ENCODE measurements at places on chromosomes 1 and 21.
A peak's percentile ranks its signal among the peaks of the same experiment; 100 is the strongest.

- DNase-seq = peak; percentile 36
These were observed 126.0 kb upstream of the TMEM51 start for GRCh38 chr1:15027515-15027986.

- DNase-seq = no peak
These were observed 482.2 kb downstream of the PTPRC start for GRCh38 chr1:199121047-199121446.

DNA sequence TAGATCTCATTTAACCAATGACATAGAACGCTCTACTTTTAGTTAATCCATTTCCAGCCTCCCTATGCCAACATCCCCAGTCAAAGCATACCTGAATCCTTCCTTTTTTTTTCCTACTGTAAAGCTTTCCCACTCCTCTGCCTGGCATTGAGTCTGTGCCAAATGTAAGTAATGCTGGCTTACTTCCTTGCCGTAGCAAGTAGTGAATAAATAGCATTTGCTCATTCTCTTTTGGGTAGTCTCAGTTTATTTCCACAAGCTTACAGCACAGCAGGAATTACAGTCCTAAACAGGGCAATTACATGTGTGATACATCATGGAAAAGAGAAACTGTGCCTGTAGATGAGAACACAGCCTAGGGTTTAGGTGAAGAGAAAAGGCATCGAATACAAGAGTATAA, 352.6 kb upstream of the NEGR1 start:
- DNase-seq = no peak

DNA sequence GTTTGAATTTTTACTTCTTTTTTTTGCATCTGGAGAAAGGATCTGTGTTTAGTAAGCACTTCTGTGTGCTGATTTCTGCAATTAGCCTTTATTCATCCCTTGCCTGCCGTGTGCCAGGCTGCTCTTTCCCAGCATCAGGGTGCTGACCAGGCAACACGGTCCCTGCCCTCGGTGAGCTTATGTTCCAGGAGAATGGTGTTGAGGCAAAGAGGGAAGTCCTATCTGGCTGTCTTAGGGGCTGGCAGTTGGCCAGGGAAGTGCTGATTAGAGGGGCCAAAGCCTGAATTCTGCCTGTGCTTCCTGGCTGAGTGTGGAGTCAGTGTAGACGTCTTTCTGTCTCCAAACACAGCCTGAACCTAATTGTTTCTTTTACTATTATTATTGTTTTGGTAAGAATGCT, 187.1 kb downstream of the CAMTA1 start:
- DNase-seq = no peak

DNA sequence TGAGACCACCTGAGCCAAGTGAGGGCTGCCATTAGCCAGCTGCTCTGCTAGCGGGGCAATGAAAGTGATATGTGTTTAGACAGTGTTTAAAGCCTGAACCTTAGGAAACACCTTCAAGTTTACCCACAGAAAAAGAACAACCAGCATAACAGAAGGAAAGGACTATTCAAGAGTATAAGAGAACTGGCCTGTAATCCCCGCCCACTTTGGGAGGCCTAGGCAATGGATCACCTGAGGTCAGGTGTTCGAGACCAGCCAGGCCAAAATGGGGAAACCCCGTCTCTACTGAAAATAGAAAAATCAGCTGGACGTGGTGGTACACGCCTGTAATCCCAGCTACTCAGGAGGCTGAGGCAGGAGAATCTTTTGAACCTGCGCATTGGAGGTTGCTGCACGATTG, 149.4 kb downstream of the PCP4 start:
- DNase-seq = no peak

DNA sequence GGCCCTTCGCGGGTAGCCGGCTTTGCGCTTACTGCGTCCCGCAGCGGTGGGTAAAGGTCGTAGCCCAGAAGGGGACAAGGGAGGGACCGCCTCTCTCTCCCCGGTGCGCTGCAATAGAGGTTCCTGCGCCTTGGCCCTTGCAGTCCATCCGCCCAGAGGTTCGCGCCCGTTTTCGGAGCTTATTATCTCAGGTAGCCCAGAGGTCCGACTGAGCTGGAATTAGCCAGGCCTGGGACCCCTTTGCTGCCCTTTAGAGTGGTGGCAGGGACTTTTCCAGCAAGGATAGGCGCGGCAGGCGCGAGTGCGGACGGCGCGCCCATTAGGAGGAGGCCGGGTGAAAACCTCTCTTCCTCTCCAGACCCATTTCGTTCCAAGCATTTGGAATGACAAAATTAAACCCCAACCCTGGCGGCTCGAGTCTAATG, 5.0 kb downstream of the LHX4 start:
- DNase-seq = no peak

- DNase-seq = no peak
These were observed 91.9 kb downstream of the LEPR start for GRCh38 chr1:65512383-65512782.

GRCh38 chr1:213720032-213720431, 267.7 kb upstream of the PROX1 start:
- DNase-seq = no peak

DNA sequence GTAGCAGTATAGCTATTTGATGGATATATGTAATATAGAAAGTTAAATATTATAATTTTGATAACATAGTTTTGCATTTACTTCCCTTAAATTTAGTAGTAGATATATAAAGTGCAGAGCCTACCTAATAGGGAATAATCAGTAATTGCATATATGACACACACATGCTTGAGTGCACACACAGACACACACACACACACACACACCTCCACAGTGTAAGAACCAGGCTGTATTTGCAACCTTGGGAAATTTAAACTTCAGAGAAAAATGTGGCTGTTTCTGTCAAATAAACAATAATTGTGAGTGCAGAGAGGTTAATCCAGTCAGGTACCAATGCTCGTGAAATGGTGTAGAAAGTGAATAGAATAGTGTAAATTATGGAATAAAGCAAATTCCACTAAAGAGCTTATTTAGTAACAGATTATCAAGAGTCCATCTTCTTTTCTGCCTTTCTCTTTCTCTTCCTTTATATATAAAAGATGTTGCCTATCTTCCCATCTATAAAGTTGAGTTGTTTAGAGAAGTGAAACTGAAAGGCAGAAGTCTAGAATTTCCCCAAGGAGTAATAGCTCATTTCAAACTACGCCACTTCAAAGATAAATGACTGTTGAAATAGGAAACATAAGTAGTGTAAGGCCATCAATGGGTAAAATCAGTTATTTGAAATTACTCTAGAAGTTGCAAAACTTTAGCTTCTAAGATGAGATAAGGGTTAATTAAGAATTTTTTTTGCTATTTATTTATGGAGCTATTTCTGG, 273.7 kb downstream of the SRGAP2C start:
- DNase-seq = no peak

DNA sequence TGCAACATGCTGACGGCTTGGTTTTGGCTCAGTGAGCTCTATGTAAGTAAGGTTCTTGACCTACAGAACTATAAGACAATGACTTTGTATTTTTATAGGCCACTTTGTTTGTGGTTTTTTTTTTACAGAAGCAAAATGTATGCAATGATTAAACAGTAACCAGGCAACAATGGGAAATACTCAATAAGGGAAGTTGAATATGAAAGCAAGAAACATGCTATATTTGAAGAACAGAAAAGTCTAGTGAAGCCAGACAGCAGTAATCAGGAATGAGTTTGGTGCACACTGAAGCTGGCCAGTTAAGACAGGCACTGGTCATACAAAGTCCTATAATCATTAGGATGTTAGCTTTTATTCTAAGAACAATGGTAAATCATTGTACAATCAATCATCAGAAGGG, 1926.8 kb downstream of the NCAM2 start:
- DNase-seq = no peak

DNA sequence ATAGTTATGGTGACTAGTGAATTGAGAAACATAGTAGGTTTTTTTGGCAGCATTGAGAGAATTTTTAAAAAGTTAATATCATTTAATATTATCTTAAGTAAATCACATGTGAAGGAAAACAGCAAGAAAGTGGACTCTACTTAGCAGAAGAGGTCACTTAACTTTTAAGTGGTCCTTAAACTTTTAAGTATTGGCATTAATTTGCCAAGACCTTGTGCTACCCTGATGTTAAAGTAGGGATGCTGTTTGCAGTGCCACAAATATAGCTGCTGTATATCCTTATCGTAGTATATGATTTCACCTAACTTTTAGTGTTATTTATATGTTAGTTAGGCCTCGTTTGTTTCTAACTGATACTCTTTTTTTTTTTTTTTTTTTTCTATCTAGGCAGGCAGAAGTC, 40.2 kb downstream of the SMG7 start:
- DNase-seq = no peak

DNA sequence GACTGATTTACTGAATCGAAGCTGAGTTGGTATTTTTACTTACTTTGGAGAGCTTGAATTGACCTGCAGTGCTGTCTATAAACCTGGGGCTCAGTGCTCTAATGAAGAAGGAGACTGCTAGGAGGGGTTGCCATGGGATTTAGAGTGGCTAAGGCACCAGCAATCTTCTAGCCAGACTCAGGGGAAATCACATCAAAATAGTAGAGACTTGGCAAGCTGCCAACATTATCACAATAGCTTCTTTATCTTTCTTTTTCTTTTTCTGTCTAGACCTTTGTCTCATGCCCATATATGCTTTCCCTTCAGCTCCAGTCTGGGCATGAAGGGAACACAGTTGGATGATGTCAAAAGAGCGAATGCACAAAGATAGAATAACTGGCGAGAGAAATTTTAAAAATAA, 301.1 kb upstream of the DPYD start:
- no peak for DNase-seq

GRCh38 chr1:203275656-203276272, 29.6 kb upstream of the BTG2 start:
- DNase-seq = no peak

- no peak for DNase-seq
These were observed 195.6 kb upstream of the C1orf105 start for GRCh38 chr1:172224871-172225270.

- DNase-seq = no peak
These were observed 201.0 kb downstream of the HS2ST1 start for GRCh38 chr1:87115317-87115890.

DNA sequence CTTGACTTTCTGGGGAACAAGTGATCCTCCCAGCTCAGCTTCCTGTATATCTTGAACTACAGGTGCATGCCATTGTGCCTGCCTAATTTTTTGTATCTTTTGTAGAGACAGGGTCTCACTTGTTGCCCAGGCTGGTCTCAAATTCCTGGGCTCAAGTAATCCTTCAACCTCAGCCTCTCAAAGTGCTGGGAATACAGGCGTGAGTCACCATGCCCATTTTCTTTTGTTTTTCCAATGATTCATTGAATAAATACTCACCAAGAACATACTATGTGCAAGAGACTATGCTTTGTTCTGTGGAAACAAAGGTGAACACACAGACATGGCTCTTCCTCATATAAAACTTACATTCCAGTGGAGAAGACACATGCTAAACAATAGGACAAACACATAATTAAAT, 407.8 kb upstream of the DAB1 start:
- no peak for DNase-seq

DNA sequence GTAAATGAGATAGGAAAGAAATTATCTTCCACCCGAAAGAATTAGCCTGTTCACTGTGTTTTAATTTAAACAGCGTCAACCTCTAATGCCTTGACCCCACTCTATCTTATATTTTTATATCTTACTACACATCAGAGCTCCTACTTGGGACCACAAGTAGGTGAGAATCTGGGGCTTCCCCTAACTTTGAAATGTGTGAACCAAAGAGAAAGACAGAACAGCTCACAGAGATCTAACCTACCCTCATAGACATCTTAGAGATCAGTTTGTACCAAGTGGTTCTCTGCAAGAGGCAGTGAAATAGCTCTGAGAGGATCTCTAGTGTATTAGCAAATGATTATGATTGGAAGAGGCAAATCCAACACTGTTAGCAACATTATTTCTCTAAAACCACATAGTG, 31.0 kb upstream of the IFI16 start:
- no peak for DNase-seq

DNA sequence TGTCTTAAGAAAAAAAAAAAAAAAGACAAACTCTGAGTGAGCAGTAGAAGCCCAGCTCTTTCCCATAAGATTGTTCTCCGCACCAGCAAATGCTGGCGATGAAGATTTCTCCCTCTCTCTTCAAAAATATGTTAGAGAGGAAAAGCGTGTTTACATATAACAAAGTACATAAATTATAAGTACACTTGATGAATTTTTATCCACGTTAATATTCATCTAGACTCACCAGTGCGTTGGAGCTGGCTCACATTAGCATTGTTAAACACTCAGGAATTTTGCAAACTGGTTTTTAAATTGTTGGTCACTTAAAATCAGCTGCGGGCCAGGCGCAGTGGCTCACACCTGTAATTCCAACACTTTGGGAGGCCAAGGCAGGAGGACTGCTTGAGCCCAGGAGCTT, 56.0 kb downstream of the RUNX3 start:
- DNase-seq = no peak

- DNase-seq = no peak
These were observed 30.6 kb downstream of the PKNOX1 start for GRCh38 chr21:43004926-43005325.

Measured in activated CD4-positive, alpha-beta memory T cell treated with anti-CD3 and anti-CD28 coated beads, Interleukin-2, amount 10 ng/mL, durations not matched to agents 7 days and 5 days (primary cell).